Foreskin keratinocyte (primary cell): ENCODE measurements at places on chromosomes 1 and 21. TPM values are rescaled to one million over a fixed set of nuclear protein-coding genes. Genes with fewer than 3 reads are reported as not detected.

PATJ gene
- polyA plus RNA-seq = 10.6 and 12.5 TPM in 2 replicates

- no peak for DNase-seq
Measured at GRCh38 chr21:31869750-31870149, 3.1 kb upstream of the HUNK start.

- DNase-seq = peak; percentile 9
Measured at GRCh38 chr1:231724876-231725647, 98.5 kb downstream of the DISC1 start.

- DNase-seq = peak; percentile 18
Measured at GRCh38 chr1:247241691-247242090, 14.2 kb upstream of the VN1R5 start.

KCNA2 gene
- polyA plus RNA-seq = not detected in 2 replicates

DNA sequence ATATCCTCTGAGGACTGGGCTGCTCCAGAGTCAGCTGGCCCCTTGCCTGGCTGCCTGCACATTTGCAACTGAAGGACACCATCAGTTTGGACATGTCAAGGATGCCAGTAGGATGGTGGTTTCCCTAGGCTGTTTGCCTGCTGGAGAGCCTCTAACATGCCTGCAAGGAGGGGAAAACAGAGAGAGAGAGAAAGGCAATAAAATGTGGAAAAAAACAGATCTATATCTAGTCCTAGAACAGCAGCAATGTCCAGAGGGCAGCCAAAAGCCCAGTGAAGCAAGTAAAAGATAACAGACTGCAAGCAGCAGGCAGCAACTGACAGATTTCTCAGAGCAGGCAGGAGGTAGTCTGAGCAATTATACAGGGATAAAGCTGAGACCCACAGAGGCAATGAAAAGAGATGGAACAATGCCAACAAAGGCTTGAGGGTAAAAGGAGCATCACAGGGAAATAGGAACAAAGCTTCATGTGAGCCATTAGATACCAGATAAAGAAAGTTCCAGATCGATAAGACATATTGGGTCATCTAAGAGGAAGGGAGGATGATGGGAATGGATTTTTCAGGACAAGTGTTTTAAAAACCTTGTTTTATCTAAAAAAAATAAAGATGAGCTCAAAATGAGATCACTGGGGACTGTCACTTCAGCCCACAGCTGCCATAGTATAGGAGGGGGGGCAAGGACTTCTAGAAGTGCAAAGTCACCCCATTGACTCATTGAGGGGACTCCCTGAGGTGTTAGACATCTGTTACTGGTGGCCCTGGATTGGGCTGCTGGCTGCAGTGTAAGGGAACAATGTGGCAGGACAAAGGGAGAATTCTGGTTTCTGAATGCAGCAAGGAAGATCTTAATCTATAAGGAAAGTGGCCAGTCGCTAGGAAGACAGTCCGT is 38.6 kb upstream of the GADD45A start:
- DNase-seq = no peak

- no peak for DNase-seq
Measured at GRCh38 chr1:6239950-6240768, 3.8 kb upstream of the HES3 start.

- no peak for DNase-seq
Measured at GRCh38 chr1:158043232-158043631, 49.8 kb downstream of the KIRREL1 start.

DNA sequence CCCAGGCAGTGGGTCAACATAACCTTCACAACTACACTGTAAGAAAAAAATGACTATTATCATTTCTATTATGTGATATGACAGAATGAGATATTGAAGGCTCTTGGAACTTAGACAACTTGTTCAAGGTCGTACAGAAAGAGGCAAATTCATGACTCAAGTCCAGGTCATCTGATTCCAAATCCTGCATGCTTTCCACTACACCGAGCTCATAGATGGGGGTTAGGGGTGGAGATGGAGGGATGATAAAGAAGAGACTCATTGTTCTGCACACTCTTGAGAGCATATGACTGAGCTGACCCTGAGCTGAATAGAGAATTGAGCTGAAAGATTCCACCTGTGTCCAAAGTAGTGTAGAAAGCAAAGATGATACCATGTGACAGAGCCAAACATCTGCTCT is 2.8 kb downstream of the FCRL6 start:
- DNase-seq = no peak

CR1L gene
- polyA plus RNA-seq = not detected in 2 replicates

DNA sequence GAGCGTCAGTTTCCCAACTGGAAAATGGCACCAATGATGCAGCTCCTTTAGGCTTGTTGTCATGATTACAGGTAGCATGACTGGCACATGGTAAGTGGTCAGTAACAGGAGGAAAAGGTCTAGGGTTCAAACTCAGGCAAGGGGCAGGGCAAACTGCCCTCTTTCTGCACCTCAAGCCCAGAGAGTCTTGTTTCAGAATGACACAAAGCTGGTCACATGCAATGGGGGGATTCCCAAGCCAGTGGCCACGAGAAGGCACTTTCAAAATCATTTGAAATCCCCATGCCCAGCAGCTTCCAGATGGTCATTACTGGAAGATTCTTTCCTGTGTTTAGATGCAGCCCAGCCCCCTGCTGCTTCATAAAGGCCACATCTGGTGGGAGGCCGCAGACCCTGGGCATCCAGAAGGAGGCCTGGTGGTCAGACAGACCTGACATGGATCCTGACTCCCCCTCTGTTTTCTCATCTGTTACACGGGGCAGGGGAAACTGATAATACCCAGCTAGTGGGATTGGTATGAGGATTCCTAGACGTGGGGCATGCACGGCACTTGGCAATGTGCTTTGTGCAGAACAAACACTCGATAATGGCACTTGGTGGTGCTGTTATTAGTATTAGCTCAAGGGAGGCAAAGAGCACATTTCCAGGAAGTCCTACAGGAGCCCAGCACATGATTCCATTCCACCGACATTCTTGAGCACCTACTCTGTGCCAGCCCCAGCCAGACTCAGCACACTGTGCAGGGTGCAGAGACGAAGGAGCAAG is 6.9 kb upstream of the PLA2G2D start:
- DNase-seq = no peak

CASQ2 gene
- not detected in 2 replicates for polyA plus RNA-seq

DNA sequence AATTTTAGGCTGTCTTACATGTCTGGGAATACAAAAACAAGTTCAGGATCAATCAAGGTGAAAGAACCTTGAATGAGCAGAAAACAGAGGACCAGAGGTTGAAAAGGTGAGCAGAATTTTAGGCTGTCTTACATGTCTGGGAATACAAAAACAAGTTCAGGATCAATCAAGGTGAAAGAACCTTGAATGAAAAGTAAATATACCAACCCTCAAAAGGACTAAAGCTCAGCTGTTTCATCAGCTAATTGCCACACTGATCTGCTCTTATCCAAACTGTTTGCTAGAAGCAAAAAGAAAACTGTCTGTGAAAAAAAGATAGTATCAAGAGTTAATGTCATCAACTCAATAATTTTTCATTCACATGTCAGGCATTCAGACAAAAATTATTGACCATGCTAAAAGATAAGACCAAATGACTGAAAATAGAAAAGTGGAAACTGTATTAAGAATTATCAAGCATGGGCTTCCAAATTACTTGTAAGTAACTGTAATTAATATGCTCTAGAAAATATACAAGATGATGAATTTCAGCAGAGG is 69.2 kb downstream of the LTN1 start:
- no peak for DNase-seq

GRCh38 chr1:159012495-159012894 is 2.8 kb downstream of the IFI16 start:
- DNase-seq = no peak

DNA sequence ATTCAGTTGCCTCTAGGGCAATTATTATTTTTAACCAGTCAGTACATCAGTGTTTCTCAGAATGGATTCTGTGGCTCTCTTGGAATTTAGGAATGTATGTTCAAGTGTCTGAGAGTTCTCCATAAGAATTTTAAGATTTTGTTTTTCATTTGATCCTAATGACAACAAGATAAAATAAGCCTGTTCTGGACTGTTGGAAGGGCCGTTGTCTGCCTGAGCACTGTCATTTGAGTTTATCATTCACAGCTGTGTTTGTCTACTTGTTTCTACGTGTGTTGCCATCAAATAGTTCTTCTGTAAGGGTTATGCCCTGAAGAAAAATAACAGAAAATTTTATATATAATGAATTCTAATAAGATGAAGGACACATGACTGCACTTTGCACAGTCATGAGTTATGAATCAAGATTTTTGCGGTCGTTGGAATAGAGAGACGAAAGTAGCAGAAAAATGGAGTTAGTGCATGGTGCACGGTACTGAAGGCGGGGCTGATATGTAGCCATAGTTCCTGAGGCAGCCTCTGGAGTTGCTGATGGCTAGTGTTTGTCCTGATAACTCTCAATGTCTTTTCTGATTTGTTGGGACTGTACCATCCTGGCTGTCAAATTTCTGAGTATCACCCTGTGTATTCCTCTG is 92.5 kb downstream of the NOS1AP start:
- DNase-seq = no peak

SPRR1A gene
- polyA plus RNA-seq = 9.4 and 21.8 TPM in 2 replicates
